ENCODE measurements at places on chromosomes 6 and 20.

GRCh38 chr6:50959081-50959641 lies 140.5 kb downstream of the TFAP2B start:
- no peak for DNase-seq

DNA sequence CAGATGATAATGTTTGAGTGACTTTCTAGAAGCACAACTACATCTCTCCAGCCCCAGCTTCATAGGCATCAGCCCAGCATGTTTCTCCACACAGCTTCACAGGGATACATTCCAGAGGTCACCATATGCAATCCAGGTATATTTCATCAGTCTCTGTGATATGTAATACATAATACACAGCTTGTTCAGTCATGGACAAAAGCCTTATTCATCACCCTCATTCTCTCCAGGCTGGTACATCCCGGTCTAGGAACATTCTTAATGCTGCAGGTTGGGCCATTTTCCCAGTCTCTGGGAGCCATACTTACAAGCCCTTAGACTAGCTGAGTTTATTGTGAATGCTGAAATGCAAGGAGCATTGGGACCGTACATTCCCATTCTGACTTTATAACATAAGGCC lies 169.4 kb downstream of the TMEM200A start:
- no peak for DNase-seq

- DNase-seq: no peak
These were observed 130.6 kb downstream of the NFATC2 start for GRCh38 chr20:51411870-51412269.

DNA sequence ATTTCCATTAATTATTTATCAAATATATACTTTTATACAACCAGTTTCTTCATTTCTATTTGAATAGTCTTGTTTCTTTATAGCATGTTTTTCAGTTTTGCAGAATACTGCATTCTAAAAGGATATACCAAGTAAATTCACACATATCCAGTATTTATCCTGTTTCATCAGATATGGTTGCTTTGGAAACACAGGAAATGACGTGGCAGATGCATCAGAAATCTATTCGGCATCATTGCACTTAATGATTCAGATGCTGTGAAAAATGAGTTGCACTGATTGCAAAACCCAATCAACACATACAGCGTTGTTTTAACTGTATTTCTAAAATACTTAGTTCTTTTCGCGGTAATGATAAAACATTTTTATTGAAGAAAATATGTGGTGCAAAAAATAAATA lies 594.9 kb downstream of the CDH26 start:
- DNase-seq: no peak

DNA sequence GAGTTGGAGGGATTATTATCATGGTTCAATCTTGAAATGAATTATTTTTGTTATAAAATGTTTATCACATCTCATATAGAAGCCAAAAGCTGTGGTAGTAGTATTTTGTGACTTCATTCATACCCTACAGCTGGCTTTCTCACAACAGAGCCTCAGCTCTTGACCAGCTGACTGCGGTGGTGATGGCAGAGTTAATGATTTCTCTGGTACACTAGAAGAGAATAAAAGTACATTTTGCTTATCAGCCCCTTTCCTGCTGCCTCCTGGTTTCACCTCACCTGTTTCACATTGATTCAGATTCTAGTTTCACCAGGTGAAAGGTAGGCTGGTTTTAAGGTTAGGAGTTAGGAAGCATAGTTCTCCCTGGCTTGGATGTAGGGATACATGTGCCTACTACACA lies 55.7 kb downstream of the AFG1L start:
- DNase-seq: no peak

GRCh38 chr6:27205375-27206278 lies 41.9 kb upstream of the PRSS16 start:
- DNase-seq: peak; percentile 56

DNA sequence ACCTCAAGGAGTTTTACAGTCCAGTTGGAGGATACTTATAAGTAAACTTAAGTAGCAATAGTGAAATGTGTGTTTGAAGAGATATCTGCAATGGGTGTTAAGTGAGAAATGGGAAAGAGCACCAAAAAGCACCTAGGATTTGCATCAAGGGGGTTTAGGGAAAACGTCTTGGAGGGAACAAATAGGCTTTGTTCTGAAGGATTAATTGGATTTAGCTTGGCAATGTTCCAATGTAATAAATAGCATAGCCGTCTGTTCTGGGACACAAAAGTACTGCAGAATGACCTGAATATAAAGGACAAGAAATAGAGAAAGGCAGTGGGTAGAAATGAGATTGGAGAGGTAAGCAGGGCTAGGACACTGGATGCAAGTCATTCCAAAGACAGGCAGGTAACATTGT lies 2.8 kb upstream of the MYO6 start:
- DNase-seq: no peak

- DNase-seq: no peak
These were observed 148.7 kb upstream of the CARMIL1 start for GRCh38 chr6:25130518-25130917.

- DNase-seq: no peak
These were observed 973 bp downstream of the TRIM38 start for GRCh38 chr6:25963426-25964123.

DNA sequence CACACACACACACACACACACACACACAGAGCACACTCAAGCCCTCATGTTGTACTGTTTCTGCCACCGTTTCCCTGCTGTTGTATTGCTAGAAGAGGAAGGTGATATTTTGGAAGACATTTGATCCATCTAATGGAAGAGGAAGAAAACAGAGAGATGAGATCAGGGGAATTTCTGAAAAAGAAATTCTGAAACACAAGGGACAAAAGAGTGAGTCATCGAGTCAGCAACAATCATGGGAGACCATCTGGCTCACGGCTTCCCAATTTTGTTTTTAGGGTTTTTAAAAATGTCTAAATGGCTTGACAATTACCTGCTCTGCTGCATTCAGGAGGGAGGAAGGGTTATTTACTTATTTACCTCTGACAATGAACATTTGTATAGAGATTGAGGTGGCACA lies 22.0 kb downstream of the SOX4 start:
- DNase-seq: no peak

DNA sequence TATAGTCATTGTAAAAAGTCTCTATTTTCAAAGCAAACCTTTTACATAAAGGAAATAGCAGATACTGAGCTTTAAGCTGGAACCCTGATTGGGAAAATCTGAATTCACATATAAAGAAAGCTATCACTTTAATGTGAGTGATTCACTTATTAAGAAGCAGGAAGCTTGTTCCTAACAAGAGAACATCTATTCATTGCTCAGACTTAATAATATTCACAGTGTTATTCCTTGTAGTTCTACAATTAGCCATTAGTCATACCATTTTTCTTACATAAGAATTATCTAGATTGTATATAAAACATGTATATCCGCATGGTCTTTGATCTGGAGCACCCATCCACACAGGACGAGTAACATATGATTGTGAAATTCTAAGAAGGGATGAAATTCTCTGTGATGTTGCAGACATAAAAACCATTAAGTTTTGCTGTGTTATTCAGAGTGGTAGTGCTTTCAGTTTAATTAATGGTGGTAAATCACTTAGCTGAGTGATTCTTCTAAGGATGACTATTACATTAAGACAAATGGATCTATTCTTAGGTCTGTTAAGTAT lies 71.1 kb upstream of the FOXQ1 start:
- DNase-seq: no peak

- peak; percentile 11 for DNase-seq
These were observed 42.8 kb downstream of the PFDN4 start for GRCh38 chr20:54250691-54251090.

All from GM13976 (cell line).